Fibroblast of pulmonary artery (primary cell): ENCODE measurements at places on chromosomes 5 and 9.

GRCh38 chr5:131706281-131706680 lies 71.3 kb upstream of the RAPGEF6 start:
- no peak for DNase-seq

- DNase-seq = no peak
These were observed 5.2 kb upstream of the CEL start for GRCh38 chr9:133056533-133056932.

- no peak for DNase-seq
These were observed 12.9 kb upstream of the MTMR12 start for GRCh38 chr5:32325616-32326015.

GRCh38 chr5:120451445-120451844 lies 12.7 kb upstream of the PRR16 start:
- DNase-seq = no peak
